ENCODE measurements at places on chromosomes 12 and 14.
A peak's percentile ranks its signal among the peaks of the same experiment; 100 is the strongest.

- no peak for DNase-seq
These were observed 68.0 kb upstream of the FAR2 start for GRCh38 chr12:29081101-29081500.

- DNase-seq, result peak; percentile 56
These were observed at the start of gene TESPA1 for GRCh38 chr12:54984658-54985376. TESPA1 (minus strand) TSS chr12:54984762; CDS start chr12:54974562, 10,200 bp downstream.

- DNase-seq, result no peak
These were observed 3.6 kb upstream of the FGF6 start for GRCh38 chr12:4448943-4449850.

DNA sequence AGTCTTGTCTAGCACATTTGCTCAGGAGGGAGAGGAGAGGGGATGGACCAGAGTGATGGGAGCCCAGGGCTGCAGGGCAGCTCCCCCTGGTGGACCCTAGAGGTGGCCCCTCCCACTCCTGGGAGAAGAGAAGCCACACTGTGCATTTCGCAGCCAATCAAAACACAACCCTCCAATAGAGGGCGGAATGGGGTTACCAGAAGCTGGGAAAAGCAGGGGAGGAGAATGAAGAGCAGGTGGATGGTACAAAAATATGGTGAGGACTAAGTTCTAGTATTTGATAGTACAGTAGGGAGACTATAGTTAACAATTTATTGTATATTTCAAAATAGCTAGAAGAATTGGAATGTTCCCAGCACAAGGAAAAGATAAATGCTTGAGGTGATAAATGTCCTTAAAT is 23.6 kb downstream of the VASH1 start:
- peak; percentile 83 for DNase-seq

DNA sequence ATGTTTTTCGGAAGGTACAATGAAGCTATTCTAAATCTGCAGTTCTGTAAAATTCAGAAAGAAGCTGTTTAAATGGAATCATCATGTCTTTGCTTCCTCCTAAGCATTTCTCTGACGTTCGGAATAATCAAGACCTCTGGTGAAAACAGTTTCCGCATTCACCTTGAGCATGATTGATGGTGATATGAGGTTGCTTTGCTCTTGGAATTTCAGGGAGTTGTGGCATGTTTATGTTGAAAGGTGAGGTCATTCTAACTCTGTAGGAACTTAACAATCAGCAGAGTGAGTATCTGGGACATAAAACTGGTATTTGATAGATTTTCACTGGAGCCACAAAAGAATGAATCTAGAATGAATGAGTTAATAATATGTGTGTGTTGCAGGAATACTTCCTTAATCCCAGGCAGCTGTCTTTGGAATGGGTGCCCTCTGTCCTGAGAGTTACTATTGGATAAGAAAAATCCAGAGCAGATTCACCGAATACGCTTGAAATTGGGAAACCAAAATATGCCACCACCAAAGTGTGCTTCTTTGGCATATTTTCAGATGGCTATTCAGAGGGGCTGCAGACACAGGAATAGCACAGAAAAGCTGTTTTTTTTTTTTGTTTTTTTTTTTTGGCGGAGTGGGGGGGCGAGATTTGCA is 599.1 kb downstream of the CCER1 start:
- DNase-seq, result no peak

DNA sequence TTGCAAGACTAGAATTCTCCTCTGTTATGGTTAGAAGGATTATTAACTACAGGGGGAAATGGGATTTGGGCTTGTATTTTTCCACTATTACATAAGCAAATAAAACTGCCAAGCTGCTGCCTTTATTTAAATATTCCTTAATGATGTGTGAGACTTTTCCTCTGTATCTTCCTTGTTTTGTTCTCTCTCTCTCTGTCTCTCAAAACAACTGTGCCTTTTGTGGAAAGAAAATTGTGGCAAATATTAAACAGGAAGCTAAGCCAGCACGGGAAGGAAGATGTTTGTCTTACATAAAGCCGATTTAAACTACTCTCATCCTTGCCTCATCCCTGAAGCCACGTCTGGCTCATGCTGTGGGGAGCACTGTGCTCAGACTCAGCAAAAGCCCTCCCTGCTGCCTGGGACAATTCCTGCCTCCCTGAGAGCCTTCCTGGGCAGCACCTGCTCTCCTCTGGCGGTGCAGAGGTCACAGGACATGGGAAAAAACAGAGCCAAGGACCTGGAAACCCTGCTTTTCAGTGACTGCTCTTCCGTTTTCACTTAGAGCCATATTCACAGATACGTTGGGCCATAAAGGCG is 237.2 kb downstream of the SLC15A4 start:
- no peak for DNase-seq

DNA sequence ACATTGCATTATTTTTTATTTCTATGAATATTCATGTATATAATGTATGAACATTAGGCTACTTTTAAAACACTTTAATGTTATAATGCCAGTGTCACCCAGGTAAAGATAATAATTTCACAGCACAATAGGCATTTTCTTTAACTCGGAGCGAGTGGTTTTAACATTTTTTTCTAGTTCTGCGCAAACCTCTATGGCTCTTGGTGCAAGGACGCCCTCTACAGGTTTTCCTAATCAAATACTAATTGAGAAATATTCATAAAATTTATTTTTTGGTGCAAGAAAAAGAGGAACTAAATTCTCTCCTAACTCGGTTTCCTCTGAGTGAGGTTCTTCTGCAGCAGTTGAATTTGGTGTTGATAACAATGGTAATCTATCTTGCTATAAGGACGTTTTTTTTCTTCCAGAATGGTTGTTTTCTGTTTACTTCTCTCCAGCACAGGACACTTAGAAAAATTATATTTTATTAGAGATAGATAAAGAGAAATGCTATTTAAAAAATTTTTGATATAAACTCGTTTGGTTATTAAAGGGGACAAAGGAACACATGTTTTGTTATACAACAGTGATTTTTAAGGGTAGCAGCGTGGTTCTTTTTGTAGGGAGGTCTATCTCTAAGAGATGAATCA is 2.4 kb upstream of the WIF1 start:
- DNase-seq, result no peak

DNA sequence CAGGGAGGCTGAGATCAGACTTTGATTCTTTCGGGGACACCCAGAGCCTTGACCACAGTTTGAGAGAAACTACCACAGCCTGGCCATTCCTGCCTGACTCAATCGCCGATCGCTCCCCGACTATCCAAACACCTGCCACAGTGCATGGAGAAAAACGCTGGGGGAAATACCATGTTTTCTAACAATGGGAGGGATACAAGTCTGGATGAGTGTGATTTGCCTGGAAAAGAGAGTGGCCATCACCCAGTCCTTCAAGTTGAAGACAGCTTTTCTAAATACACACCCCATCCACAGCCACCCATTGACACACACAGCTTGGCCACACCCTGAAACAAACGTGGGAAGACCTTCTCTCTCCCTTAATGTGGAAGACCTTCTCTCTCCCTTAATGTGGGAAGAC is 6.7 kb upstream of the VASH1 start:
- DNase-seq, result no peak

GRCh38 chr12:123293178-123293760 is 21.6 kb upstream of the CDK2AP1 start:
- DNase-seq, result no peak

GRCh38 chr12:62512901-62513300 is 46.3 kb downstream of the MON2 start:
- no peak for DNase-seq

GRCh38 chr12:92051441-92051840 is 94.2 kb downstream of the BTG1 start:
- no peak for DNase-seq

DNA sequence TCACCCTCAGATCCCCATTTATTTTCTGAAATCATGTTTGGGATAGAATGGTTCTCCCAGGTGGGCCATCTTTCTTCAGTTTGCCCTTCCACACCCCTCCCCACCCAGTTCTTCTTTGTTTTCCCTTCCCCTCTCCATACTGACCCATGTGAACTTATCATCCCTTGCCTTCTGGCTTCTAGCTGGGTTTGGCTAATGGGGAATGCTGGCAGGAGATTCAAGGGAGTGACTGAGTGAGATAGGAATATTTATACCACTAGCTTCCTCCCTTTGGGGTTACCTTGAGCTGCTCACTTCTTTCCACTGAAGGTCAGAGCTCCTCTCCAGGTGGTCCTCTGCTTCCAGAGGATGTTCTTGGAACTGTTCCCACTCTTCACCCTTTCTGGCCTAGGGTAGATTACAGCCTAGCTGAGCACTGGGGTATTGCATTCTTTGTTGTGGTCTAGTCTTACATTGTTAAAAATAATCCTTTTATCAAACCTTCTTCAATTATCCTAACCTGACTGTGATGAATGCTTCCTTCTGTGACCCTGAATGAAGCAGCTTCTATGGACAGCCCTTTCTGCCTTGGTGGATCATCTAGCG is 88.3 kb upstream of the ATP2B1 start:
- DNase-seq, result no peak

DNA sequence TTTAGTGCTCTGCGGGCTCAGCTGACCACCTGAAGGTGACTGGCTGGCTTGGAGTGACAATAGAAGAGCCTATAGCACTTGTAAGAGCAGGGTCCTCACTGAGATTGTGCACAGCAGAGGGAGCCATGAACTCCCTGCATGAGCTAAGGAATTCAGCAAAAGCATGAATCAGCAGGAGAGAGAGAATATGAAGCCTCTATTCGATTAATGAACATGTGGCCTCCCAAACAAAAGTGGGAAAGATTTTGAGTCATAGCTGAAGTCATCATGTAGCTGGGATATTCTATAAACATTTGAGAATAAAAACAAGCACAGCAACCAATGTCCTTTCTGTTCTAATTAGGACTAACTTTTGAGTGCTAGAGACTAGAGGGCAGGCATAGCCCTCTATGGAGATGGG is 626.6 kb downstream of the DIO2 start:
- DNase-seq, result no peak

GRCh38 chr12:117025481-117026151 is 73.6 kb downstream of the TESC start:
- peak; percentile 61 for DNase-seq

- DNase-seq, result no peak
These were observed 46.3 kb downstream of the NTS start for GRCh38 chr12:85920324-85920947.

DNA sequence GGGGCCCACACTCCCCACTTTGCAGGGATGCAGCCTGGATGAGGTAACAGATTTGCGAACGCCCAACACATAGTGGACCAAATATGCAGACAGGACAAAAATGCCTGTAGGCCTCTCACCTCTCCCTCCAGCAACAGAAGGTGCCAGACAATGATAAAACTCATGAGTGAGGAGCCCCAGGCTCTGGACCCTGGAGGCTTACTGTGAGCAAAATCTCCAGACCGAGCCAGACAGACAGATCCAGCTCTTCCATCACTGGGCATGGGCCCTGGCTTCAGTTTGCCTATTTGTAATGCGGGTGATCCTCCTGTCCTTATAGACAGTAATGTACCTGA is 42.3 kb downstream of the IRF2BPL start:
- DNase-seq, result no peak

- DNase-seq, result no peak
These were observed 21.8 kb upstream of the SPPL3 start for GRCh38 chr12:120925740-120926563.

GRCh38 chr12:42309996-42310395 is 15.9 kb downstream of the ZCRB1 start:
- no peak for DNase-seq

DNA sequence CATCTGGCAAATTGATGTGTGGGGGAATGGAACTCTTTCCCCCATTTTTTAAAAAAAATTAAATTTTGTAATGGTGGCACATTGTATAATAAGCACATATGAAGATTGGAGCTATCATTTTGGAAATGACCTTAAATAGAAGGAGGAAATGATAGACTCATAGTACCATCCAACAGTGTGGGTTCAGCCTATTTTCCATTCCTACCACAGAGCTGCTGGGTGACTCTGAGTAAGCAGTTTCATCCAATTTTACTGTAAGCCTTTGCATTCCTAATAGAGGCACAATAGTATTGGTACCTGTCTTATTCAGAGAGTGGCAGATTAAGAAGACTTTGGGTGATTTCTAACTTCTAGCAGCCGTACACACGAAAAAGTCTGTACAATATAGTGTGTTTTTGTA is 304.5 kb downstream of the RAD51B start:
- DNase-seq, result no peak

DNA sequence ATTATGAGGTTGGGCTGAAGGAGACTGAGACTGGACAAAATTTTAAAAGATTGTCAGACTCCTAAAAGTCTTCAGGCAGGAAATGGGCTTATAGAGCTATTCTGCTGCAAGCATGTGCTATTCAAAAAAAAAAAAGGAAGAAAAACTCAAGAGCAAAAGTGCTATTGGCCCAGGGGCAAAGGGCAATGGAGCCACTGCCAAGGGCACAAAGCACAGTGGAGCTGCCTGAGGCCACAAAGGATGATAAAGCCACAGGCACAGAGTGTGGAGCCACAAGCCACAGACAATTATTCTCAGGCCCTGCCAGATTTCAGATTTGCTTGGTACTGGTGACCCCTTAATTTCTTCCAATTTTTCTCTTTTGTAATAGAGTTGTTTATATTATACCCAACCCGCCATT is 29.6 kb upstream of the GRIN2B start:
- DNase-seq, result no peak

DNA sequence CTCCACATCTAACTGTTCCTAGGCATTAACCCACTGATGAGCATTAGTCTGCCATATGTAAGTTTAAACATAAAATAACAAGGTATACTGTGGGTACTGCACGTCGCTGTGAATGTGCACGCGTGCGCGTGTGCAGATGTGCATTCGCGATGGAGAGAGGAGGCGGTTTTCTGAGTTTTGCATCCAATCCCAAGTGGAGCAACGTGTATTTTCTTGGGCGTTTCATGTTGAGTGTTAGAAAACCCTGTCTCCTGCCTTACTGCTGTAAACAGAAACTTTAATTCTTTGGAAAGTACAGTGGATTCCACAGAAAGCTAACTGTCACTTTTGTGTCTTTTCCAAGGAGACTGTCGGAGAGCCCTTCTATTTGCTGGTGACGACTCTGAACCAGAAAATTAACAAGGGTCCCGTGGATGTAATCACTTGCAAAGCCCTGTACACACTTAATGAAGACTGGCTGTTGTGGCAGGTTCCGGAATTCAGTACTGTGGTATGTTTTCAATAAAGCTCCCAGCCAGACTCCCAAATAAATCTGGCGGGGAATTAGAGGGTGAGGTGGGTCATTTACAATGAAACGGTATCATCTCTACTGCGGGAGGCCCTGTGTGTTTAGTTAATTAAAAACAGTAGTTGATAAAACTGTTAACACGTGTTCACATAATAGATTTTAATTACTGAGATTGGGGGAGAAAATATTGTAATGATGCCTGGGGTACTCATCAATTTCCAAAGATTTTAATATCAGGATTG is 116.5 kb downstream of the PLXNC1 start:
- DNase-seq, result no peak

GRCh38 chr14:71597955-71598660 is 334.1 kb upstream of the RGS6 start:
- DNase-seq, result peak; percentile 21
